ENCODE measurements at places on chromosomes 1 and 21.

DNA sequence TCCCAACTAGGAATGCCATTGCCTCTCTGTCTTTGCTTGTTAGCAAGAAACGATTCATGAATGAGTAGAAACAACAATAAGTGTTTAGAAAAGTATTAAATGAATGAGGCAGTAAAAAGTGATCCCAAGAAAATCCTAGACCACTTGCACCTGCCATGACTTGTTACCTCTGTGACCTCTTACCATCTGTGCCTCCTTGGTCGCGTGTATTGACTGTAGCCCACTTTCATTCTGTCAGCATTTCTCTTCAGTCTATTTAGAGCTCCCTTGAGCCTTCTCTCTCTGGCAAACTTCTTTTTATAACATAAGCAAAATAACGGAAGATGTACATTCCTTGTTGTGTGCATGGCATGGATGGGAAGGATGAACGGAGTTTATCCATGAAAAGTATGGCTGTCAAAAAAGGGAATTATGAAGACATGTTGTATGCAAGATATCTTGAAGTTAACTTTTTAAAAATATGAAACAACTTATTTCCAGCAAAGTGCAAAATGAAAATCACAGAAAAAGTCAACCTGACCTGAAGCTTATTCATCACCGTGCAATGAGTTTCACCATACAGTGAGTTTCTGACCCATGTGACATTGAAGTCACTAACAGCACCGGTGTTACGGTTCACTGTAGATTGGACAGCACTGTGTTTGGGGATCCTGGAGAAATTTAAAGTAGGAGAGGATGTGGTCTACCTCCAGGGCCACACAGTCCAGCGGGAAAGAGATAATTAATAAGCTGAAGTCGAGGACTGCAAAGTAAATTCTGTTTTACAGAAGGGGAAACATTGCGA is 47.7 kb downstream of the KCNK1 start:
- no peak for DNase-seq

DNA sequence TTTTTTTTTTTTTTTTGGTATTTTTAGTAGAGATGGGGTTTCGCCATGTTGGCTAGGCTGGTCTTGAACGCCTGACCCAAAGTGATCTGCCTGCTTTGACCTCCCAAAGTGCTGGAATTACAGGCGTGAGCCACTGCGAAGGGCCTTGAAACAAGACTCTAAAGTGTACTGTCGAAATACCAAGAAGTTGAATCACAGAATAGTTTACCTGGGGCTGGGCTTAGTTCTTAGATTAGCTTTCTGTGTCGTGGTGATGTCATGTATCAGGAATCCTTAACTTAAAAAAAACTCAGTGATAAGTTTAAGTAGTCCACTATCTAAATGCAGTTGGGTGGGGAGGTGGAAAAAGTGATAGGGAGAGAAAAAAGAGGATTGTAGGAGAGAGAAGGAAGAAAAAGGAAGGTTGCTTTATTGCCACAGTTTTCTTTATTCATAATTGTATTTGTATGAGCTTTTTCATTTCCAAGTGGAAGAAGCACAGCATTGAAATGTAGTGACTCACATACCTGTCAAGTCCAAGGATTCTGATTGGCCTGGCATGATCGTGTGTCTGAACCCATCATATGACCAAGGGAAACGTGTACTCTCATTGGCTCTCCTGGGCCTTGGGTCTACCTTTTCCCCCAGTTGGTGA is 13.4 kb downstream of the ITSN1 start:
- no peak for DNase-seq

GRCh38 chr1:42743317-42744147 is 3.5 kb upstream of the CLDN19 start:
- no peak for DNase-seq

GRCh38 chr21:43959231-43960116 is 52.6 kb upstream of the TRAPPC10 start:
- DNase-seq, result no peak

GRCh38 chr1:180947901-180948640 is 35.4 kb downstream of the KIAA1614 start:
- DNase-seq, result no peak

DNA sequence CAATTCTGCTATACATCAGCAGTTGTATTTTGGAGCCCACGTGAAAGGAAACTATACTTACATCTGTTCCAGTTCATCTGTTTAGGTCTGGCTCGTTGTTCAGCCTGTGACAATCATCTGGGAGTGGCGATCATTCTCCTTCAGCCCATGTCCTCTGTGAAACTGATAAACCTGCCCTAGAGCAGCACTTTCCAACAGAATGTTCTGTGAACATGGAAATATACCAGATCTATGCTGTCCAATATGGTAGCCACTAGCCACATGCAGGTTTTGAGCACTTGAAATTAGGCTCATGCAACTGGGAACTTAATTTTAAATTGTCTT is 24.5 kb upstream of the COQ8A start:
- no peak for DNase-seq

- no peak for DNase-seq
Observed at GRCh38 chr1:25161981-25162380, 70.3 kb downstream of the SYF2 start.

DNA sequence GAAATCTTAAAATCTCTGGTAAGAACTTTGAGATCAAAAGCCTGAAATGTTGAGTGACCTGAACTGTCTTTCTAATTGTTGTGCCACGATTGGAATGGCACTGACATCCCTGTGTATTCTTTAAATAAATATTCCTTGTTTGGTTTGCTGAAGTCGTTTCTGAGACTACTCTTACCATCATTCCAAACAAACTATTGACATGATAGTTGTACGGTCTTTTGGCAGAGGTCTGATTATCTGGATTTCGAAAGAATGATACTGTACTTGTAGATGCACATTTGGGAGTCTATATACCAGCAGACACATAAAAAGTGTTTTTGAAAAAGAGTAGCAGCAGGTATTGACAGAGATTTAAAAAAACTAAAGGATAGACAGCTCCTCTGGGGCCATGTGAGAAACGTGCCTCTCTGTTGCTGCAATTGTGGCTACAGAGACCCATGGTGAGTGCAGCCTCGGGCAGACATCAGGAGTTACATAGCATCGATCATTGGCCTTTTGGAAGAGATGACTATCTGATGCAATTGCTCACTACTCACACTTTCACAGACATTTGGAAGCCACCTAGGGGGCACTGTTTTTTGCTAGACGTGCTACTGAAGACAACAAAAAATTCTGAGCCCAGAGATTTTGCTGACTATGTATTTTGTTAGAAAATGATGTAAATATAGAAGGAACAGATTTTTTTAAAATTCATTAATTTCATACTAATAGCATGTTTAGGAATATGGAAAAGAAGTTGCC is 464.5 kb downstream of the KCNT2 start:
- DNase-seq, result no peak

DNA sequence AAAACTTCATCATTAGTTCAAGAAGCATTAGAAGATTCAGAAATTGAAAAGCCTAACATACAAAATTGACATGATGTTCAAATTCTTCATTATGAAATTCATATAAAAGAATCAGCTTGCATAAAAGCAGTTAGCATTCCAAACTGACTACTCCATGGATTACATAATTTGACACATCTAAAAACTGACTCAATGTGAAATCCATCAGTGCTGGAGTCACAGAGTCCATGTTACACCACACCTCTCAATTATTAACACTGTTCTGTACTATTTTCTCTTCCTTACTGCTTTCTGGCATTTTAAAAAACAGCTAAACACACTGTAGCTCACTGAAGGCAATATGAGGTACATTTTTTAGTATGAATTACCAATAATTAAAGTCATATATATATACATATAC is 28.0 kb downstream of the ARHGAP29 start:
- DNase-seq, result no peak

- no peak for DNase-seq
Observed at GRCh38 chr1:34768856-34769255, 9.3 kb downstream of the GJB4 start.

DNA sequence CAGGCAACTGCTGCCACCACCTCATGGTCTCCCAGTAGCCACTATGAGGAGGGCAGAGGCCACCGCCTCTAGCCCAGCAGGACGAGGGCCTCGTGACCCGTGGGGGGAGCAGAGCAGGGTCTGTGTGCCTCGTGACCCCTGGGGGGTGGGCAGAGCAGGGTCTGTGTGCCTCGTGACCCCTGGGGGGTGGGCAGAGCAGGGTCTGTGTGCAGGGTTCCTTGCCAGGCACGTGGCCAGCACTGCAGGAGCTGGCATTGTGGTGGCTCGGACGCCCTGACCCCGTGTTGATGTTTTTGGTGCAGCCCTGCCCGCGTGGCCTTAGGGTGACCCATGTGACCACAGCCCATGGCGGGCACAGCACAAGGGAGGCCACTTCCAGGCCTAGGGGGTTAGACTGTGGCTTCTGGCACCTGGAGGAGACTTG is 52.8 kb downstream of the SLX9 start:
- no peak for DNase-seq

DNA sequence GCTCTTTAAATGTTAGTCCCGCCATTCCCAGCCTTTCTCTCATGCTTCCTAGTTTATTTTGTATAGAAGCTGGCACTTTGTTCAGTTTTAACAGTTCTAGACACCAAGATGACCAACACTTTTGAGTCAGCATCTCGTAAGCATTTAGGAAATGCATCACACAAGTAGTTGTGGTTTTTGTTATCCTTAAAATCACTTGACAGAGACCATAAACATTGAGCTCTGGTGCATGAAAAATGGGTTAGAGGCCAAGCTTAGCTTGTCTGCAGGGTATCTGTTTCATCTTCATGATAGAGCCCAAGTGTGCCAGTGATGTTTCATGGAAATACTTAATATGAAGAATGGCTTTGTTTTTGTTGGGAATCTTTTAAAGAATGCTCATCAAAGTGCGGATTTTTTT is 159.7 kb downstream of the DISP1 start:
- no peak for DNase-seq

DNA sequence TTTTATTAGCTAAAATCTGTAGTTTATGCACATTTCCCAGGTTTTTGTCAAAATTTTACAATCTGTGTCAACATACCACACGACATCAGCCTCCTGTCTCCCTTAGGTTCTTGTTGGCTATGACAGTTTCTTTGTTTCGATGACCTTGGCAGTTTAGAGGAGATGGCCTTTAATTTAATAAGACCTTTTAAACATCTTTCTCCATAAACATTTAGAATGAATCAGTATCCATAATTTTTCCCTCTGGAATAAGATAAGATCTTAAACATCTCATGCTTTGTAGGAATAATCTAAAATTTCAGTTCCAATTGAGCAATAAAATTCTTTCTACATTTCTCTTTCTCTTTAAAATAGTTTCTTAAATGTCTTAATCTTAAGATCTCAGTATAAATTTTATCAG is 28.7 kb upstream of the DYRK1A start:
- DNase-seq, result no peak

DNA sequence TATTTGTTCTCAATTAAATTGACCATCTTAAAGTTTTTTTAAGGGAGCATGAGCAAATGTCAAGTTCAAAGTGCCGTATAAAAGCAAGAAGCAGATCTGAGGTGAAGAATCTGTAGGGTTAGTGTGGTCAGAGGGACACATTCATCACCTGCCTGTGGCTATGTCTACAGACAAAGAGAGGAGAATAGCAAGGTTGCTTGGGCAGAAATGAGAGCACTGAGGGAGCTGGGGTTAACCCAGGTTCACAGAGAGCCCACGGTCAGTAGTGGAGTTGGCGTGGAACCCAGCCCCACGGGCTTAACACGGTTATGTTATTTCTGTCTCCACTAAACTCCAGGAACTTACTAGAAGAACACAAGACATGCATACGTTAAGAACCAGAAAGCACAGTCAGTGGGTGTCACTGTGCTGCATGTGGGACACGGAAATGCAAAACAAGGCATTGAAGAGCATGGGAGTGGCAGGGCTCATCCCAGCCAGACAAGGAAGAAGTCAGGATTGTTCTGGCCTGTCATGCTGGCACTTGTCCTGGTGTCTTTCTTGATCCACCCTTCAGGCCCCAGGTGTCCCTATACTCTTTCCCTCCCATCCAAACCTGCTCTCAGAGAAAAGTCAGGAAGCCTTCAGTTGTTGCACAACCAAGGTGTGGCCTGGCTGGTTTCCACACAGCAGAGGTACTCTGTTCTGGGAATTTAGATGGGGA is 95.5 kb upstream of the IVNS1ABP start:
- no peak for DNase-seq

DNA sequence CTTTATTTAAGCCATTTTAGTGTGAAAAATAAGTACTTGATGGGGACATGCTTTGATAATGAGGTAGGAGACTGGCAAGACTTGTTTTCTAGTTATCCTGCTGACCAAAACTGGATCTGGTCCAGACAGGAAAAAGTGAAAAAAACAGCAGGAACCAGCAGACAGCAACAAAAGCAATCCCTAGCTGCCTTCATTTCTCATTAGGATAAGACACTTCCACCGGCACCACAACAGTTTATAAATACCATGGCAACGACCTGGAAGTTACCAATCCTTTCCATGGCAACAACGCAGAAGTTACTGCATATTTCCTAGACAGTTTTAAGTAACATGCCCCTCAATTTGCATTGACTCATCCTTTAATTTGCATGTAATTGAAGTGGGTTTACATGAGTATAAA is 993.8 kb upstream of the NCAM2 start:
- no peak for DNase-seq

DNA sequence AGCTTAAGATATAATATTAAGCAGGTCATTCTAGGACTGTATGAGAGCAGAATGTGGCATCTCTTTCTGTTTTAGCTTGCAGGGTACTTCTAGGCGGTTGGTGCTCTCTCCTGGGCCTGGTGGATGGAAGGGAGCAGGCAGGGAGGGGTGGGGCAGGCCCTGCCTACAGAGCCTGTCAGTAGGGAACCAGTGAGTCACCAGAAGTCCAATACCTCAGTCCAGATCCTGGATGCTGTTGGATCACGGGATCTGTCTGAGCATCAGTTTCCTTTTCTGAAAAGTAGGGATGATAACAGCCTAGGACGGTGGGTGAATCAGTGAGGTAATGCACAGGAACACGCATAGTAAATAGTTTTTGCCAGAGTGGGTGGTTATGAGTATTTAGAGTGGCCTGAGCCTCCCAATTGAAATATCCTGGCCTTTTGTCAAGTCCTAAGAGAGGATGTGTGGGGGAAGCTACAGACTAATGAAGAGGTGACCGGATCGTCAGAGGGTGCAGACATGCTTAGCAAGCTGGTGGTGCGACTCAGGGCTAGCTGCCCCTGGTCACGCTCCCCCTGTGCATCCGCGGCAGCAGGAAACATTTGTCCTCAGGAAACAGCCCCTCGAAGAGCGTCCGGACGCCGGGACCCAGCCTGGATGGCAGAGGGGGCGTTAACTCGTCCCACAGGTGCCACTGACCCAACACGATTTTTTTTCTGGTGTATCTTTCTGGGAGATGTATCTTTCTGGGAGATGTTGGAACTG is 23.9 kb downstream of the NAV1 start:
- DNase-seq, result no peak

All from right renal pelvis (tissue), 4 donors.